Activated gamma-delta T cell treated with Interleukin-2 at 50 U/mL for 16 hours (primary cell): ENCODE measurements at places on chromosomes 5 and 9.

DNA sequence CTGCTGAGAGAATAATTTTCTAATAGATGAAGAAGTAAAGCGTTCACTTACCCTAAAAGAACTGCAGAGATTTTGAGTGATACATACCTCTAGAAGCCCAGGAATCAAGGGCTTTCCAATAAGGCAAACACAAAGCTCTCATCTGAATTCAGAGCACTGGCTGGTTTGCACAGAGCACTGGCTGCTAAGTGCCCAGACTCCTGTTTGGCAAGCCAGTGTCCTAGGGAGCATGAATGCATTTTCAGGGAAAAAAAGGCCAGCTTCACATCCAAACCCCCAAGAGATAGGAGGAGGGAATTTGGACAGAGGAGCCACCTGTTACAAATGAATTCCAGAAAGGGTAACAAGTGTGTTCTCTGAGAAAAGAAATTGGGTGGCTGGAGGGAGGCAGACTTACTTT, 65.3 kb downstream of the ARSB start:
- no peak for DNase-seq

DNA sequence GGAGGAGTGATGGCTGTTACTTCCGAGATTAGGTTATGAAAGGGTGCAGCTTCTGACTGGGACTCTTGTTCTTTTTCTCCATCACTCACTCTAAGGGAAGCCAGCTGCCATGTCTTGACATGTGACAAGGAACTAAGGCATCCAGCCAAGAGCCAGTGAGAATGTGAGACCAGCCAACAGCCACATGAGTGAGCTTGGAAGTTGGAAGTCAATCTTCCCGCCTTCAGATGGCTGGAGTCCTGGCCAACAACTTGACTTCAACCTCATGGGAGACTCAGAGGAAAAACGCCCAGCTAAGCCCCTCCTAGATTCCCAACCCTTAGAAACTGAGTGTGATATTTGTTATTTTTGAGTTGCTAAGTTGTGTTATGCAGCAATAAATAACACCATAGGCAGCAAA, 201.1 kb downstream of the SNX18 start:
- no peak for DNase-seq

DNA sequence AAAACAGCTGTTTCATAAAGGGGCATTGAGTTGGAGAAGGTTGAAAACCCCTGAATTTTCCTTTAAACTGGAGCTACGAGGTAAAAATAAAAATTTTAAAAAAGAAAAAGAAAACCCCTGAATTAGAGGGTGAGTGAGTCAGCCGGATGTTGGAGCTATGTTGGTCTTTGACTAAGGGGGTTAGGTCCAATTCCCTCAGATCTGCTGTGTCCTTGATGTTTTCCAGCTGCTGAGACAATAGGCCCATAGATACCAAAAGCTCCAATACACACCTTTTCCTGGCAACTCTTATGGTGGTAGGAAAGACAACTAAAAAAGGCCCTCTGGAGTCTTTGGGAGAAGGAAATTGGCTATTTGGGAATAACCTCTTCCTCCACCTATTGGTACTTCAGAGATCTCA, 79.4 kb upstream of the SAP30L start:
- DNase-seq: no peak

- DNase-seq: no peak
These were observed 47.2 kb upstream of the CXCL14 start for GRCh38 chr5:135625961-135626360.

GRCh38 chr5:170126061-170126460, 20.4 kb downstream of the FOXI1 start:
- no peak for DNase-seq
